ENCODE measurements at places on chromosomes 7 and 10.

- DNase-seq = no peak
Observed at GRCh38 chr7:90669492-90669891, 73.4 kb downstream of the CDK14 start.

GRCh38 chr10:68924593-68924992 is 23.5 kb downstream of the DDX50 start:
- no peak for DNase-seq

- DNase-seq = no peak
Observed at GRCh38 chr7:42350801-42351200, 113.8 kb upstream of the GLI3 start.

GRCh38 chr10:31321396-31321941 is 2.5 kb downstream of the ZEB1 start:
- no peak for DNase-seq

- DNase-seq = no peak
Observed at GRCh38 chr7:135938563-135938962, 38.6 kb downstream of the MTPN start.

- DNase-seq = no peak
Observed at GRCh38 chr7:116162254-116162653, 48.1 kb upstream of the TES start.

DNA sequence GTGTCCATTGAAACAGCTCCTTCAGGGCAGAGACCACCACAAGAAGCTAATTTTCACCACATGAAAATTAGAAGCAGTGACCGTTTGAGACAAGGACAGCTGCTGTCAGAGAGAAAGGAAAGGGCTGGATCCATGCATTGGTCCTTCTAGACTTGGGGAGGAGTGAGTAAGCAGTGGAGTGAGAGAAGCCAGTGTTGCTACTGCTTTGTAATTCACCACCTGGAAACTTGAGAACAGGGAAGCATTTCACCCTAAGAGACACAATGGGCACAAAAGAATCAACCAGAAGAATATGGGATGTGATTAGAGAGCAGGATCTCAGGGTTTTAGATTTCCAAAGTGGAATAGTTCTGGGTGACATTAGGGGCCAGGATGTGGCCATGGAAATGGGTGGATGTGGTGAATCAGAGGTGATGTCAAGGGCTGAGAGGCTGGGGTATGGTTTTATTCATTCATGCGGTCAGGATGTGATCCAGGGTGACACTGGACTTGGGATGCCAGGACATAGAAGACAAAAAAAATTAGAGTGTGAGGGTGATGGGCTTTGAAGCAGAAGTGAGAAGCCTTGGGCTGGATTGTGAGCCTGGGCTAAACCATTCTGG is 61.6 kb downstream of the DENND11 start:
- DNase-seq = no peak

DNA sequence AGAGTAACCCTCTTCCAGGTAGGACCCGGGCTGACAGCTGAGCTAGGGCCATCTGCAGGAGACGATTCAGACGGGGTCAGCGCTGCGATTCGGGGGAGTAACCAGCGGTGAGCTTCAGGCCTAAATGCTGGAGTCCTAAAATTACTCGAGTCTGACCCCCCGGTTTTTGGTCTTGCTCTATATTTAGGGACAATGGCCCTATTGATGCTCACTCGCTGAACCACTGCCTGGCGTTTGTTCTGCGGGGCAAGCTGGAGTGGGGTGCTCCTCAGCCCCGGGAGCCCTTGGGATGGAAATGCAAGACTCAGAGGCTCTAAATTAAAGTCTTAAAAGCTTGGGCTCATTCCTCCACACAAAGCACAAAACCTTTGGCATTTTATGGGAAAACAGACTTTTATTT is 120.0 kb downstream of the PRKAG2 start:
- peak; percentile 51 for DNase-seq

GRCh38 chr10:19974138-19974537 is 157.9 kb downstream of the PLXDC2 start:
- no peak for DNase-seq

DNA sequence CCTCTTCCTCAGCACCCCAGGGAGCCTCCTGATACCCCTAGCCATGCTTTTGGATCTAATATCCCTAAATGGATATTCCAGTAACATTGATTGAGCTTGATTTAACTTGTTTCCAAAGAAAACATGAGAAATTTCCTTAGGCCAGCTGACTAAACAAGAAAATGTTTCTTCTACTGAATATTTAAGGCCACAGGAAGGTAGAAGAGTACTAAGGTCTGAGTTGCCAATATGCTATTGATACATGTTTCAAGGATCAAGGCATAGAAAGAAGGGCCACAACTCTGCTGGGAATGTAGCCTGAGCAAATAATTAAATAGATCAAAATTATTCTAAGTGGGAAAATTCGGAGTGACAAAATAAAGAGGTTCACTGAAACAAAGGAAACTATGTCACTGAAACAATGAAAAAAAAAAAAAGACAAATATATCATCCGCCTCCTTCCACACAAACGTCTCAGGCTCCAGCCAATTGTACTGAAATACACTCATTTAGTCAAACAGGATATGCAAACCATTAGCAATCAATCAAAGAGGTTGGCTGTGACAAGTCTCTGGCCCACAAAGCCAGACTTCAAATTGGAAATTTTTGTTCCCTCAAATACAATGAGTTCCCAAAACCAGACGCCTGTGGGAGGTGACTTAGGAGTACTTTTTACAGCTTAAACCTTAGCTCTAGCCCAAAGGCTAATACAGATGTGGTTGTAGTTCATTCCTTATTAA is 396.2 kb downstream of the HTR7 start:
- DNase-seq = no peak
